ENCODE measurements at places on chromosomes 12 and 14.

DNA sequence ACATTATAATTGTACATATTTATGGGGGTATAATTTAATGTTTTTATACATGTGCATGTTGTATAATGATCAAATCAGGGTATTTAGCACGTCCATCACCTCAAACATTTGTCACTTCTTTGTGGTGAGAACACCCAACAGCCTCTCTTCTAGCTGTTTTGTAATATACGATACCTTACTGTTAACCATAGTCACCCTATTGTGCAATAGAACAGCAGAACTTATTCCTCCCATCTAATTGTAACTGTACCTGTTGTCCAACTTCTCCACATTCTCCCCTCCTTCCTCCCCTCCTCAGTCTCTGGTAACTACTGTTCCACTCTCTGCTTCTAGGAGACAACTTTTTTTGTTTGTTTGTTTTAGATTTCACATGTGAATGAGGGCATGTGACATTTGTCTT lies 197.0 kb upstream of the PKP2 start:
- no peak for DNase-seq

GRCh38 chr12:100964028-100964427 lies 169.5 kb downstream of the ANO4 start:
- DNase-seq, result no peak

DNA sequence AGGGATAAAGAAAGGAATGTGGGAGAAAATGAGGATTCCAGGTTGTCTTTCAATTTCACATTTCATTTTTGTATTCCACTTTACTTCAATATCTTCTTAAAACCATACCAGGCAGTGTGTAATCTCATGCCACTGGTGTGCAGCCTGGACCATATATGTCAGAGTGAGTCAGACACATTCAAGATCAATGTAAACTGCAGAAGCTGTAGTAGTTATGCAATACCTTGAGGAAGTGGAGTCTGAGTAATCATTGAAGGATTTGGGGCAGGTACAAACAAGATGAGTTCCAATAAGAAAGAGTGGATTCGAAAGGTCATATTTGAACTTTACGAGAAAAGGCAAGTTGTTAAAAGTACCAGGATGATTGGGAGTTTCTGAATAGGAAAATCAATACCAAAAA lies 14.1 kb downstream of the PLCZ1 start:
- DNase-seq, result no peak

GRCh38 chr12:44247588-44247987 lies 411.7 kb downstream of the TMEM117 start:
- no peak for DNase-seq

- no peak for DNase-seq
Observed at GRCh38 chr14:42429401-42429800, 822.7 kb downstream of the LRFN5 start.

DNA sequence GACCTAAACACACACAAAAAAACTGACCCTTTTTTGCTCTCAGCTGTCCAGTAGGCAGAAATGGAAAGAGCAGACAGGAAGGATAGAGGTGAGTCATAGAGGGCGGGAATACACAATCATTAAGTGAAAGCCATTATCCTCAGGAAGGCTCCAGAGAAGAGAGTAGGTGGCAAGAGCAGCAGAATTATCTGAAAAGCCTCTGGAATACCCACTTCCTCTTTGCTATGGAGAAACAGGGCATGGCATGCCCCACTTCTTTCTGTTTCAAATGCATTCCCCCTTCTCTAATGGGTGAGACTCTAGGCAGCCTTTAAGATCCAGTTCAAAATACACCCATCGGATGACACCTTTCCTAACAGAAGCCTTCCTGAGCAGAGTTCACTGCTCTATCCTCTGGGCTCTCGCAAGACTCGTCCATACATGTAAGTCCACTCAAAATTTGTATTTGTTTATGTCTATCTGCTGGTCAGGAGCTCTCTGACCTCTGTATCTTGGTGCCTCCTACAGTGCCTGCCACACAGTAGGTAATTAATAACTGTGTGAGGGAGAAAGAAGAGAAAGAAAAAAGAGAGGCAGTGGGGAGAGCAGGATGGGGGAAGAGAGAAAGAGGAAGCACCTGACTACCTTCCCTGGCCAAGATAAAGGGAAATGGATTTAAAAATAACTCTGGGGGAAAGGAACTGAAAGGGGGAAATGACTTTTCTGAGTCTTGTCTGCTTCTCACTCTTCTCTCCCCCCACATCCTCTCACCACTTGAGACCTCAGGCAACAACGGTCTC lies 8.5 kb downstream of the KLHL33 start:
- no peak for DNase-seq

DNA sequence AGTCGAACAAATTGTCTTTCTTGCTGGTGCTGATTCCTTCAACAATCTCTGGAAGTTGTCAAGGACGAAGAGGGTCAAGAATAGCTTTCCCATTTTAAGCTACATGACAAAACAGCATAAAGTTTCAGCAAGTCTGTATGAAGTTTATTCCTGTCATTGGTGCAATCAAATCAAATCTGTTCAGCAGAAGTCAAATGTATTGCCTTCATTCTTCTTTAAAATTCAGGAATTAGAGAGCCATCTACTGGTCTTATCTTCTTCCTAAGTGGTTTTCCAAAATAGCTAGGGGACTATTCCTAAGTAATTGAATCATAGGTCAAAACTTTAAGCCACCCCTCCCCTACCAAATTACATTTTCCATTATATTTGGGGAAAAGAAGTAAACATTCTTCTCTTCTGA lies 990.2 kb downstream of the GALC start:
- no peak for DNase-seq

- DNase-seq, result no peak
Observed at GRCh38 chr12:106249411-106250135, 1.8 kb upstream of the CKAP4 start.

DNA sequence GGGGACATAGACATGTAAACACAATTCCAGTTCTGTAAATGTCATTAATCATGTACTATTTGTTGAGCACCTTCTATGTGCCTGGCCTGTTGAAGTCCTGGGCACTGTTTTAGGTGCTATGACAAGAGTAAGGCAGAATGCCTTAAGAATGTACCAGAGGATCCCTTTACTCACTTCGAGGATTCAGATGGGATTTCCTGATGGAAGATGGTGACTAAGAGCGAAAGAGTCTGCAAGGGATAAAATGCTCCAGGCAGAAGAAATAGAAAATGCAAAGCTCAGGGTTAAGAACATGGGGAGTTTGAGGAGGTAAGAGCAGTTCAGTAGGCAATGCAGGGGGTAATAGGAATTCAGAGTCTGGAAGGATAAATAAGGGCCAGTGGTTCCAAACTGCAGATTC lies 671.3 kb upstream of the TBX3 start:
- DNase-seq, result no peak

GRCh38 chr12:6088921-6089747 lies 35.3 kb downstream of the VWF start:
- no peak for DNase-seq

GRCh38 chr12:122687086-122687485 lies 16.1 kb downstream of the HCAR2 start:
- no peak for DNase-seq

GRCh38 chr12:54390668-54391551 lies 6.4 kb upstream of the ZNF385A start:
- DNase-seq, result peak; percentile 54

- DNase-seq, result no peak
Observed at GRCh38 chr14:48974994-48975393, 611.2 kb downstream of the RPS29 start.

- no peak for DNase-seq
Observed at GRCh38 chr14:87833026-87833425, 160.0 kb downstream of the GALC start.

GRCh38 chr12:124420041-124420995 lies 125.4 kb downstream of the RFLNA start:
- no peak for DNase-seq

DNA sequence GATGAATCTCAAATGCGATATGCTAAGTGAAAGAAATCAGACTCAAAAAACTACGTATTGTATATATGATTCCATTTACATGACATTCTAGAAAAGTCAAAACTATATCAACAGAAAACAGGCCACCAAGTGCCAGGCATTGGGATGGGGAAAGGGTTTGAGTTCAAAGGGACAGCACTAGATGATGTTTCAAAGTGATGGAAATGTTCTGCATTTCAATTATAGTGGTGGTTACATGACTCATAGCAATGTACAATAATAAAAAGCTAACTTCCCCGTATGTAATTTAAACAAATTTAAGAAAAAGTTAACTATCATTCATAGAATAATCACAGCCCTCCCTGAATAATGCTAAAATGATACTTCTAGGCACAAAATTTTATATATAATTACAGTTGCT lies 13.5 kb downstream of the HECTD1 start:
- DNase-seq, result no peak

GRCh38 chr14:72500234-72500838 lies 393.6 kb downstream of the DPF3 start:
- no peak for DNase-seq

DNA sequence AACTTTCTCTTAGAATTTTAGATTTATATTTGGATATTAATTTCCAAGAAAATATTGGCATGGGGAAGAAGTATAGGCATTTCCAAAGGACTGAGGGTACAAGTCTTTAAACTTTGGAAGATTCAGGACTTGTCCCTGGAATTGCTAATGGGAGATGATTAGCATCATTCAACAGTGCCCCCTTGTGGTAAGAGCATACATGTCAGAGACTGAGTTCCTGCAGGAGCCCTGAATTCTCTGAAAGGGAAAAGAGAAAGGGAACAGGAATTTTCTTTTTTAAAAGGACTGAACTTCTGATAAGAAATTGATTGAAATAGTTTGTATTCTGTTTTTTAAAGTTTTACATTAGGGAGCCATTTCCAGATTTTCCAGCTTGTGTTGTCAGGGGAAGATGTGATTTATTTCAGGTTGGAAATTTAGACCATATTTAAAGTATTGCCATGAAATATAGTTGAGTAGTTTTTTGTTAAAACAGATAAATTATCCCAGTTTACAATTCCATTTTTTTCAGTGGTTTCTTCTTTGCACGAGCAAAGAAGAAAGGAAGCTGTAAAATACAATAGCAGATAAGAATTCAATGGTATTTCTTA lies 44.0 kb upstream of the REP15 start:
- no peak for DNase-seq

DNA sequence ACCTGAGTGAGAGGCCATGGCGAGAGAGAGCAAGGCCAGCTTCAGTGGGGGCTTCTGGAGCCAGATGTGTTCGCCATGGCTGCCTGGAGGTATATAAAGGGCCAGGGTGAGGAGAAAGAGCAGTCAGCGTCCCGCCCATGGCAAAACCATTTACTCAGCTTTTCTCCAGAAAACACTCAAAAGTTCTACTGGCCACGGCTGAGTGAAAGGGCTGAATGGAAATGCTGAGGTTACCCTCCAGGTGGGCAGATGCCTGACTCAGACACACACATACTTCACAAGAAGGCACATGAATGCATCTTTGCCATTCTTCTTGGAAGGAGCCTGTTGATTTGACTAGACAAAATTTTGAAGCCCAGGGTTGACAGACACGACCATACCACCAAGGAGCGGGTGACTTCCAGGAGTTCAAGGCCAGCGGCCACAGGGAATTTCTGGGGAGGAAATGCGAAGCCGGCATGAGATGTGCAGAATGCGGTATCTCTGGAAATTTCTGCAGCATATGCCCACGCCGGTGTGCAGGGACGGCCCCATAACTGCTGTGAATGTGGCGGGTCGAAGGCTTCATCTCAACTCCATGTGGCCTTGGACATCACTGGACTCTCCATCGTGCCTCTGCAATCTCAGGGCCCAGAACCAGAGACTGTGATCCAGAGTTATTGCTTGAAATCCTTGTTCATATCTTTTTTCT lies at the start of gene IL31:
TSS of gene IL31 (minus strand) at position 67 of the 691 bp plus-strand sequence. CDS start at position 18, 49 bp downstream.
- no peak for DNase-seq

GRCh38 chr12:12088147-12088546 lies 17.4 kb downstream of the BCL2L14 start:
- DNase-seq, result no peak

GRCh38 chr14:83255727-83256090 lies 1722.1 kb upstream of the SEL1L start:
- DNase-seq, result no peak

DNA sequence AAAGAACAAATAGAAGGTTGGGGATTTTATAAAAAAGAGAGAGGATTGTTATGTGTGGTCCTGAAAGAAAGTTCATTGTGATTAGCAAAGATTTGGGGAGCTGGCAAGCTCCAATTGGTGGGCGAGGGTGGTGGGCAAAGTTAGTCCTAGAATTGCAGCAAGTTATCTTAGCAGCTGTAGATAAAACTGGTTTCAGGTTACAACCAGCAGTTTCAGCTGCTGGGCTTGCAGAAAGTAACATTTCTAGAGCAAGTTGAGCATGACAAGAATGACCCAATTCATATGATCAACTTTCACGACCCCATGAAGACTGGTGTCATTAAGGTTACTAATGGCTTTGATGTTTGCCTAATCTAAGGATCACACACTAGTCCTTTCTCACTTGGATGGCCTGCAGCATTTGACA lies 177.9 kb upstream of the NUDT4 start:
- DNase-seq, result no peak
